ENCODE measurements at places on chromosomes 4 and X. TPM values are rescaled to one million over a fixed set of nuclear protein-coding genes. Genes with fewer than 3 reads are reported as not detected.

EGF gene
- total RNA-seq, result 9.1 TPM

BRS3 gene
- total RNA-seq, result not detected

ZNF711 gene
- 0.53 TPM for total RNA-seq

TMPRSS11F gene
- total RNA-seq, result not detected

LANCL3 gene
- 3.4 TPM for total RNA-seq

LGI2 gene
- total RNA-seq, result 0.66 TPM

MEPE gene
- not detected for total RNA-seq

CXorf65 gene
- not detected for total RNA-seq

STARD8 gene
- total RNA-seq, result 4.5 TPM

DUSP21 gene
- not detected for total RNA-seq

KCND1 gene
- 1.7 TPM for total RNA-seq

TMPRSS11D gene
- total RNA-seq, result not detected

DUX4 gene
- total RNA-seq, result not detected

CYTL1 gene
- total RNA-seq, result not detected

GPC4 gene
- total RNA-seq, result 11.0 TPM

IBSP gene
- not detected for total RNA-seq

F11 gene
- total RNA-seq, result 3.5 TPM

HSD17B13 gene
- total RNA-seq, result 4.0 TPM

HSFX3 gene
- not detected for total RNA-seq

UBL4A gene
- total RNA-seq, result 33.9 TPM

BEX3 gene
- 14.7 TPM for total RNA-seq

ADRA2C gene
- total RNA-seq, result 1.6 TPM

SYP gene
- total RNA-seq, result 5.5 TPM

FHIP1A gene
- 31.5 TPM for total RNA-seq

REPS2 gene
- total RNA-seq, result 3.7 TPM

ADH7 gene
- total RNA-seq, result not detected

HOPX gene
- 5.8 TPM for total RNA-seq

DOK7 gene
- 0.53 TPM for total RNA-seq

KLHL13 gene
- 6.4 TPM for total RNA-seq

KLHL15 gene
- total RNA-seq, result 6.5 TPM

RXFP1 gene
- total RNA-seq, result 0.54 TPM

ANKRD17 gene
- total RNA-seq, result 73.7 TPM

PROM1 gene
- 48.0 TPM for total RNA-seq

FAM53A gene
- not detected for total RNA-seq

MAGEA1 gene
- not detected for total RNA-seq
